ENCODE measurements at places on chromosomes 2 and 18.

GRCh38 chr2:147433822-147434221 lies 411.0 kb upstream of the ACVR2A start:
- no peak for DNase-seq

GRCh38 chr2:85768713-85769112 lies 14.9 kb downstream of the ATOH8 start:
- peak; percentile 28 for DNase-seq

DNA sequence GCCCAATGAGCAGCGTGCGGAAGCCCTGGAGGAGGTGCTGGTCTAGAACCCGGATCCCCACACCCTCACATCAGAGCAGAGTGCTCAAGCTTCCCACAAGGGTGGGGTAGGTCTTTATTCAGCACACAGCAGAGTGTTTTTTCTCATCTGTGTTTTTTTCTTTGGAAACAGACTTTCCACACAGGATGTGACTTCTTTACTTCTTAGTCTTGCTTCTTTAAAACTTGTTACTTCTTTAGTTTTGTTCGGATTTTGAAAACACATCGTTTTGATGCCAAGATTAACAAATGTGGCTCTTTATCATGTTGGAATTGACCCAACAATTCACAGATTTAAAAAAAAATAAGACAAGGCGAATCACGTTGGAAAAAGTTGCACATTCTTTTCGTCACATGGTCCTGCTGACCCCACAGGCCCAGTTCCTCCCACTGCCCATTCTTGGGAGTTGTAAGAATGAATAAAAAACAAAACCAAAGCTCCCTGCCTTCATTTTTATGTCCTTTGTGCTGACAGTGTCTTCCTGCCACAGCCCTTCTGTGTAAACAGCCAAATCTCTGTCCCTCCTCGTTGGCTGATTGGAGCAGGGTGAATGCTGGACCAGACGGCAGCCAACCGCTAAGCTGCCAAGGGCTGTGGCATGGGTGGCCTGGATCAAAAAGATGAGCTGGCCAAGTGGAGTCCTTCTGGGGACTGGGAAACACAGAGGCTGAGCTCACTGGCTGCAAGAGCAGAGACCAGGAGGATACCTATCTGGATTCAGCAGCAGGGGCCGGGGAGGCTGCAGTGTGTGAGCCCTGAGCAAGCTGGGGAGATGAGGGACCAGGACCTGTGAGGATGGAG lies 81.6 kb downstream of the TWIST2 start:
- no peak for DNase-seq

DNA sequence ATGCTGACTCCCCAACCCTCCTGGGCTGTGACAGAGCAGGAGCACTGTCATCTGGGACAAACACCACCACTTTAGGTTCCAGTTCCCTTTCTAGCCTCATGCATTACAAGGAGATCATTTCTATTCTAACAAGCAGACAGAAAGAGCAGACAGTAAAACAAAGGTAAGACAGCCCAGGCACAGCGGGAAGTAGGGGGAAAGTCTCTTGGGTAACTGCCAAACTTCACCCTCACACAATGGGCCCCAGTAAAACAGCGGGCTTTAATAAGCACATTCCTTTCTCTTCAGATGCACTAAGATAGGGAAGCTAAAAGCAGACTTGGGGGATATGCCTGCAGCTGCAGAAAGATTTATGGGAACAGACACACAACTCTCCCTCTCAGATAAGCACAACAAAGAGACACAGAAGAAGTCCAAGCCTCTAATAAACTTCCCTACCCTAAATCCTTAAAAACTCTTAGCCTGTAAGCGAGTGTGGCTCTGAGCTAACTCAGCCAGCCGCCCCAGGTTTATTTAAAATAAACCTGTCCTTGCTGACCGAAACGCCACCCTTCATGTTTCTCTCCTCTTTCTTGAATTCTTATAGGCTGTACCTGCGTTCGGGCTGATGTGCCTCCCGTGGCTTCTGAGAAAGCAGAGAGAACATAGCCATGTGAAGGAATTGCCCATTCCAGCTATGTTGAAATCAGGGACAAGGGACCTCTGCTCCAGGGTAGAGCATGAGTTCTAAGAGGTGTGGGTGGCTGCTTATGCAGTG lies 726.8 kb upstream of the DDX18 start:
- peak; percentile 76 for DNase-seq

GRCh38 chr2:42196403-42197267 lies 27.5 kb downstream of the EML4 start:
- DNase-seq, result peak; percentile 57

- DNase-seq, result peak; percentile 29
Measured at GRCh38 chr2:145593991-145594614, 1074.2 kb upstream of the ZEB2 start.

GRCh38 chr2:120620025-120620793 lies 115.5 kb upstream of the GLI2 start:
- DNase-seq, result no peak

DNA sequence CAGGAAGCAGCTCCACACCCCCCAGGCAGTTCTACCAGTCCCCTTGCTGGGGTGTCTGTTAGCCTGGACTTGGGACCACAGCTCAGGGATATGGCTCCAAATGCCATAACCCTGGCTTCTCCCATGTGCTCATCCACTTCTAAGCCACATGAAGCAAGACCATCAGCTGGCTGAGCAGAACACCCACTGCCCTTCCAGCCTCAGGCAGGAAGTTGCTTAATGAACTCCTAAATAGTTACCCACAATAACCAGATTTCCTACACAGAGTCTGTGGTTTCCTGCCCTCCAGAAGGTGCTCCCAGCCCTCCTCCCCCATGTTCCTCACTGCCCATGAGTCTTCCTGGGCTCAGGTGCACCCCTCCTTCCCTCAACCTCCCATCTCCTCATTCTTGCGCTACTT lies 98.3 kb upstream of the EPC2 start:
- no peak for DNase-seq

DNA sequence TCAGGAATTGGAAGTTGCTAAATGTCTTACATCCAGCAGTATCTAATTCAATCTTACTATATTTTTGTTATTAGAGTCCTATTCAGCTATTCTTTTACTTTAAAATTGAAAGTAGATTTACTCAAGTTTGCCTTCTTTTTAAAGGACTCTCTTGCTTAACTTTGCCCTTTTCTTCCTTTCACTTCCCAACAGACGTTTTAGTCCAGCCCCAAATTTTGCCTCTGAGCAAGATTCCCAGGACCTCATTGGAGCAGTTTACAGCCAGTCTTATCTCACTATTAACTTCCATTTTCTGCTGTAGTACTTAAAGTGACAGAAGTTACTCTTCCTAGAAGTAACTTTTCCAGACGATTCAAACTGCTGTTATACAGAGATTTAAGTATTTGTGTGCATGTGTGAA lies 1.7 kb upstream of the PRKD3 start:
- DNase-seq, result no peak

GRCh38 chr2:176454893-176455815 lies 185.9 kb downstream of the MTX2 start:
- peak; percentile 85 for DNase-seq

GRCh38 chr2:69744456-69744855 lies 2.5 kb downstream of the ANXA4 start:
- no peak for DNase-seq

- no peak for DNase-seq
Measured at GRCh38 chr18:49970319-49970718, 157.0 kb upstream of the ACAA2 start.

Data from neural progenitor cell (in vitro differentiated cells).